ENCODE measurements at places on chromosomes 6 and 20. TPM values are rescaled to one million over a fixed set of nuclear protein-coding genes. Genes with fewer than 3 reads are reported as not detected.

BMP2 gene
- 0.84 TPM for total RNA-seq

DNA sequence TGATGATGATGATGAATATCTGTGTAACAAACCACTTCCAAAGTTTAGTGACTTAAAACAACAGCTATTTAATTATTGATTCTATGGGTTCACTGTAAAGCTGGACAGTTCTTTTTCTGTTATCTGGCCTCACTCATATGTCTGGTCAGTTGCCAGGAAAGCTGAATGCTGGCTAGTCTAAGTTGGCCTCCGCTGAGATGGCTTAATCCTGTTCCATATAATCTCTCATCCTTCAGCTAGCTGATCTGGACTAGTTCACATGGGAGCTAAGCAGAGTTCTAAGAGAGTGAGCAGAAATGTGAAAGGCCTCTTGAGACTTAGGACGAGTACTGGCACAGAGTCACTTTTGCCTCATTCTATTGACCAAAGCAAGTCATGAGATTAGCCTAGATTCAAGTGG is 334.7 kb upstream of the FLRT3 start:
- no peak for DNase-seq

PBOV1 gene
- total RNA-seq: not detected

GRCh38 chr20:61692479-61692878 is 373.2 kb downstream of the TAF4 start:
- no peak for DNase-seq

SLC4A11 gene
- total RNA-seq: 0.55 TPM
